ENCODE measurements at places on chromosomes 4 and X.

DNA sequence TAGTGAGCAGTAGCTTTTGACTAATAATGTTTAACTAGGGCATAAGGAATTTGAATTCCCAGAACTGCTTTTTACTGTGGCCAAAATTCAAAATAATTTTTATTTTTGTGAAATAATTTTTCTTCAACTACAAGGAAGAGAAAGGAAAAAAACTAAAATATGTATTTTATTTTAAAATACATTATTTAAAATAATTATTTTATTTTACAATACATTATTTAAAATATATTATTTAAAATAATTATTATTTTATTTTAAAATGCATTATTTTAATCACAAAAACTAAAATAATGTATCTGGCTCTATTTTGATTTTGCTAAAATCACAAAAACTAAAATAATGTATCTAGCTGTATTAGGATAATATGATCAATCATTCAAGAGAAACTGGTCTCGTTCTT lies 210.4 kb downstream of the RELL1 start:
- DNase-seq = no peak

DNA sequence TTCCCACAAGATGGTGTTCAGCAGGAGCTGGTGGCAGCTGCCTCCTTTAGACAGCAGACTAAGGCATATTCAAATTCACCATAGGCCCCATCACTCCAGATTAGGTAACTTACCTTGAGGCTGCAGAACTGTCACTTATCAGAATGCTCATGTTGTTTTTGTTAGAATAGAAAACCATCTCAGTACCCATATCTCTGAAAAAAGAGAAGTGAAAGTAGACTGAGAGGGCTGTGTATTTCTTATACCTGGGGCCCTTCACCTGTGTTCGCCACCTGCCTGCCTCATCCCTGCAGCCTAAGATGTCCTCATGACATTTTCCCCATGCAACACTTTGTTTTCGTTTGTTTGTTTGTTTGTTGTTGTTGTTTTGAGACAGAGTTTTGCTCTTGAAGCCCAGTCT lies 32.9 kb upstream of the SPRY1 start:
- no peak for DNase-seq

DNA sequence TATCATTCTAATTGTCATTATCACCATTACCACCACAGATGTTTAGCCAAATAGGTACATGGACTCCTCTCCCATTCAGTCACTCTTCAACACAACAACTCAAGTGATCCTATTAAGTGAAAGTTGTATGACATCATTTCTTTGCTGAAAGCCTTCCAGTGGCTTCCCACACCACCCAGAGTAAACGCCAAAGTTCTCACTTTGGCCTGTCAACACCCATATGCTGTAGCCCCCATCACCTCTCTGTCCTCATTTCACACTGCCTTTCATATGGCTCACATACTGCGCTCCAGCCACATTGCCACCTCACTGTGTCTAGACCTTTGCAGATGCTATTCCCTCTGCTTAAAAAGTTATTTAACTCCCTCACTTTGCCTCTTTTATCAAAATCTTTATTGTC lies 682.3 kb downstream of the ADGRL3 start:
- no peak for DNase-seq

DNA sequence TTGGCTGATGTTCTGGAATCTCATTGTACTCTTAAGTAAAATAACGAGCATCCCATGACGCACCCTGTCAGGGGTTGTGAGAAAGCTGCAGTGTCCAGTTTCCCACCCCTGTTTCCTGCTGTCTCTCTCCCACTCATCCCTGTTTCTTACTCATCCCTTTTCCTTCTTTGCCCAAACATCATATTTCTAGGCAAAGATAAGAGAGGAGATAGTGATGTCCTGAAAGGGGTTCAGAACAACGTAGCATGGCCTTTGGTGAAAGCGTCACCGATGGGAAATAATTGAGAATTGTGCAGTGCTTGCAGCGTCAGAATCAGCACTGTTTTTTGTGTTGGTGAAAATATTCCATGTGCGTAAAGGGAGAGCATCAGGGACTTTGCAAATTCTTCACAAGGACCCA lies 23.5 kb upstream of the TMEM165 start:
- DNase-seq = no peak

GRCh38 chr4:167419468-167420140 lies 185.3 kb upstream of the SPOCK3 start:
- no peak for DNase-seq

GRCh38 chrX:138345801-138346200 lies 365.7 kb downstream of the FGF13 start:
- no peak for DNase-seq

Data from nephron progenitor cell (in vitro differentiated cells).